Natural killer cell (primary cell): ENCODE measurements at places on chromosomes 2 and 18. TPM values are rescaled to one million over a fixed set of nuclear protein-coding genes. Genes with fewer than 3 reads are reported as not detected.

- no peak overlapping the region for H3K27ac ChIP-seq
- DNase-seq = no peak
- no peaks in the 10 kb centered on the region for H3K4me1 ChIP-seq
- no peak overlapping the region for H3K4me3 ChIP-seq
Measured at GRCh38 chr2:86482034-86482433, 40.9 kb downstream of the KDM3A start.

DNA sequence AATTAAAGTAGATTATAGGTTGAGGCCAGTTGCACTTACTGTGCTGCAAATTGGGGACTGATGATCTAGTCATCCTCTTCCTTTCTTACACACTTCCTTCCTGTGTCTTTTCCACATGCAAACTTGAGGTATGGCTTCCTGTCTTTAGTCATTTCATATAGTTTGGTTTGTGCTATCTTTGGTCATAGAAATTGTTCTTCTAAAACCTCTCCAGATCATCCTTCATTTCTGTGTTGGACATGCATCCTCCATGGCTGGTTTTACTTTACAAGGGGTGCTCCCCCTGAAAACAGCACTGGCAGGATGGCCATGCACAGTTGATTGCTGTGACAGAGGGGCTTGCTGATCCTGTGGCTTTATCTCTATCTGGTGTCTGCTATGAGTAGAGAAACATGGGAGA lies 36.5 kb downstream of the MGAT5 start:
- no peak overlapping the region for H3K4me3 ChIP-seq
- H3K27ac ChIP-seq = peak overlapping the region; percentile 4
- peaks cover 32% of the 10 kb centered on the region for H3K4me1 ChIP-seq

DNA sequence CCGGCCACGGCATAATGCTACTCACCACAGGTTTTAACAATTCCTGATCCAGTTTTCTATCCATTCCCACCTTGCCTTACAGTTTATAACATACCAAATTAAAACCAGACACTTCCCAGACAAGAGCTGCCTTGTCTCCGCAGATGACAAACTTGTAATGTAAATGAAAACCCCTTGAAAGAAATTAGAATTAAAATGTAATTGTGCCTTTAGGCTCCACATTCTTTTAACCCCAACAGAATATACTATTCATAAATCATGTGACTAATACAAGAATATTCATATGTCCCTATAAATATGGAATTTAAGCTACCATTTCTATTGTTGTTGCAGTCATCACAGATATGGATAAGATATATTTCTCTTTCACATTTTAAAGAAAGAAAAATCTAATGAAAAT lies 69.9 kb upstream of the ZBTB14 start:
- DNase-seq = no peak
- no peak overlapping the region for H3K27ac ChIP-seq
- H3K4me1 ChIP-seq = no peaks in the 10 kb centered on the region
- no peaks in the 10 kb centered on the region for H3K36me3 ChIP-seq
- peaks cover 2% of the 10 kb centered on the region for H3K27me3 ChIP-seq

The LIMS2 gene
- not detected for total RNA-seq

GRCh38 chr2:199798831-199799580 lies 52.0 kb downstream of the FTCDNL1 start:
- H3K4me1 ChIP-seq = no peaks in the 10 kb centered on the region
- H3K36me3 ChIP-seq = no peaks in the 10 kb centered on the region
- no peaks in the 10 kb centered on the region for H3K27me3 ChIP-seq
- H3K4me3 ChIP-seq = no peak overlapping the region

- no peak overlapping the region for H3K4me3 ChIP-seq
- DNase-seq = no peak
- H3K27me3 ChIP-seq = no peaks in the 10 kb centered on the region
- no peaks in the 10 kb centered on the region for H3K36me3 ChIP-seq
- peak overlapping the region; percentile 15 for H3K27ac ChIP-seq
Measured at GRCh38 chr2:25334482-25334881, 7.2 kb downstream of the DNMT3A start.

The IL18RAP gene
- 136 TPM for total RNA-seq

GRCh38 chr2:204346906-204347305 lies 198.4 kb upstream of the PARD3B start:
- no peaks in the 10 kb centered on the region for H3K4me1 ChIP-seq
- H3K27ac ChIP-seq = no peak overlapping the region
- no peak for DNase-seq

GRCh38 chr2:25347205-25347815 lies 5.6 kb upstream of the DNMT3A start:
- H3K4me1 ChIP-seq = peaks cover 9% of the 10 kb centered on the region
- no peaks in the 10 kb centered on the region for H3K36me3 ChIP-seq
- no peak overlapping the region for H3K27ac ChIP-seq
- no peak for DNase-seq
- H3K4me3 ChIP-seq = no peak overlapping the region

The RALB gene
- 21.0 TPM for total RNA-seq

The GPR39 gene
- not detected for total RNA-seq

GRCh38 chr18:21218862-21219261 lies 23.2 kb upstream of the GREB1L start:
- DNase-seq = no peak
- no peak overlapping the region for H3K27ac ChIP-seq
- no peaks in the 10 kb centered on the region for H3K4me1 ChIP-seq
- no peaks in the 10 kb centered on the region for H3K36me3 ChIP-seq
- H3K27me3 ChIP-seq = no peaks in the 10 kb centered on the region

DNA sequence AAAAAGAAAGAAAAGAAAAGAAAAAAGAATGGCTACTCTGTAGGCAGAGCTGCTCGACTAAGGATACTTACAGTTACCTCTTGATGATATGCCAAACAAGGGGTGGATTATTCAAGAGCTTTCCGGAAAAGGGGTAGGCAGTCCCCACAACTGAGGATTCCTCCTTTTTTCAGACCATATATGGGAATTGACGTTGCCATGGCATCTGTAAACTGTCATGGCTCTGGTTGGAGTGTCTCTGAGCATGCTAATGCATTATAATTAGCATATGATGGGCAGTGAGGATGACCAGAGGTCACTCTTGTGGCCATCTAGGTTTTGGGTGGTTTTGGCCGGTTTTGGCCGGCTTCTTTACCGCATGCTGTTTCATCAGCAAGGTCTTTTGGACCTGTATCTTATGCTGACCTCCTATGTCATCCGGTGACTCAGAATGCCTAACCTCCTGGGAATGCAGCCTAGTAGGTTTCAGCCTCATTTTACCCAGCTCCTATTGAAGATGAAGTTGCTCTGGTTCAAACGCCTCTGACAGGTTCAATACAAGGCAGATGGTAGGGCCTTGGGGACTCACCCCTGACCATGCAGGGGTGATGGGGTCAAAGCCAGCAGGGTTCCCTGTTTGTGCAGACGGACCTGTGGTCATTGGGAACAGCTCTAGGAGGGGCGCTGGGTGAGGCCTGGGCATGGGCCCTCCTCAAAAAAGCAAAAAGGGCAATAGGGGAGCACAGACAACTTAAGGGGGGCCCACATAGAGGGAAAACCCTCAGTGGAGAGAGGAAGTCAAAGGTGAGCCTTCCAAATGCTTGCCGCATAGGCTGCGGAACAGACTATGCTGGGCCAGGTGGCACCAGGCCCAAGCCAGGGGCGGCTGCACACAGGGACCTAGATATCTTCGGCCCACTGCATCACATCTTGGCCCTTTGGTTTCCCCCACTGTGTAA lies 251.2 kb upstream of the RAB6C start:
- H3K27me3 ChIP-seq = no peaks in the 10 kb centered on the region
- no peak overlapping the region for H3K27ac ChIP-seq
- H3K36me3 ChIP-seq = no peaks in the 10 kb centered on the region
- DNase-seq = no peak

DNA sequence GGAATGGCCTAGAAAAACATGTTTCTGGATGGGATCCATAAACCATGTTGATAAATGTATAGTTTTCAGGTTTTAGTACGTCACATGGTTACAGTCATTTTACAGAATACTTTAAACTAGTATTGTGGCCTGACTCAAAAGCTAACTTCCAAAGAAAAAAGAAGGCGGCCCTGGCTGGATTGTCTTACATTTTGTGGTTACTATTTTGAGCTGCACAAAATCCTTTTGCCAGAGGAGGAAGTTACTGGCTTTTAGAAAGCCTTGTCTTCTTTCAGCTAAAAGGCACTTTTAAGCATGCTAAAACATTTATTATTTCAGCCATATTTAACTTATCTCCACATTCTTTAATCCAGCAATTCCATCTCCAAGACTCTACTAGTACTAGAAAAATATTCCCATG lies 227.9 kb downstream of the CDH2 start:
- H3K36me3 ChIP-seq = no peaks in the 10 kb centered on the region
- no peaks in the 10 kb centered on the region for H3K4me1 ChIP-seq
- no peak for DNase-seq

The FAM110C gene
- total RNA-seq = 8.5 TPM

The KCNE4 gene
- total RNA-seq = not detected

The TSN gene
- total RNA-seq = 62.5 TPM

DNA sequence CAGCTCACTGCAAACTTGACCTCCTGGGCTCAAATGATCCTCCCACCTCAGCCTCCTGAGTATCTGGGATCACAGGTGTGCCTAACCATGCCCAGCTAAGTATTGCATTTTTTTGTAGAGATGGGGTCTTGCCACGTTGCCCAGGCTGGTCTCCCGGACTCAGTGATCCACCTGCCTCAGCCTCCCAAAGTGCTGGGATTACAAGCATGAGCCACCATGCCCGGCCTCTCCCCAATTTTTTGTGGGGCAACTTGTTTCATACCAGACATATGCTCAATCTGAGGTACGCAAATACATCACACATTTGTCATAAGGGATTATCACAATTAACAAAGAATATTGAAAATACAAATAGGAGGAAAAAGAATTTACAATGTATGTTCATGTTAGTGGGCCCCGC lies 27.7 kb downstream of the LGALSL start:
- H3K36me3 ChIP-seq = no peaks in the 10 kb centered on the region
- no peaks in the 10 kb centered on the region for H3K4me1 ChIP-seq
- no peak overlapping the region for H3K27ac ChIP-seq
- no peak overlapping the region for H3K4me3 ChIP-seq
- no peaks in the 10 kb centered on the region for H3K27me3 ChIP-seq
- DNase-seq = no peak

DNA sequence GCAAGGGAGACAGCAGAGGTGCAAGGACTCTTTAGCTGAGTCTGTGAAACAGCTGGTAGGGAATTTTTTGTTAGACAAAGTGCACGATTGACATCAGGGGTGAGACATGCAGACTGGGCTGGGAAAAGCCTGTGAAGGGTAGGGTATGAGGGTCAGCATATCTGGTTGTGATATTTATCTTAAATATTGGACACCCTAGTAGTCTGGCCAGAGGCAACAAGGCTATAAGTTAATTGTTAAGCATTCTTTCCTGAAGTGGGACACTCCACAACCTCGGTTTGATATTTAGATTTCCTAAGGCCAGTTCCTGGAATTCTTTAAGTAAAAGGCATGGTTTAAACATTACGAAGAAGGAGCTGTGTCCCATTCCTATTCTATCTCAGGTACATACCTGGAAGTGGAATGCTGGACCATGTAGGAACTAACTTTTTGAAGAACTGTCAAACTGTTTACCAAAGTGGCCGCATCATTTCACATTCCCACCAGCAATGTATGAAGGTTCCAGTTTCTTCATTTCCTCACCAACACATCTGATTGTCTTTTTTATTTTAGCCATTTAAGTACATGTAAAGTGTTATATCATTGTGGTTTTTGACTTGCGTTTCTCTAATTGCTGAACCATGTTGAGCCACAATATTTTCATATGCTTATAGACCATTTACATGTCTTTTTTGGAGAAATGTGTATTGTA lies 22.5 kb downstream of the EHBP1 start:
- no peak for DNase-seq
- H3K27me3 ChIP-seq = no peaks in the 10 kb centered on the region

DNA sequence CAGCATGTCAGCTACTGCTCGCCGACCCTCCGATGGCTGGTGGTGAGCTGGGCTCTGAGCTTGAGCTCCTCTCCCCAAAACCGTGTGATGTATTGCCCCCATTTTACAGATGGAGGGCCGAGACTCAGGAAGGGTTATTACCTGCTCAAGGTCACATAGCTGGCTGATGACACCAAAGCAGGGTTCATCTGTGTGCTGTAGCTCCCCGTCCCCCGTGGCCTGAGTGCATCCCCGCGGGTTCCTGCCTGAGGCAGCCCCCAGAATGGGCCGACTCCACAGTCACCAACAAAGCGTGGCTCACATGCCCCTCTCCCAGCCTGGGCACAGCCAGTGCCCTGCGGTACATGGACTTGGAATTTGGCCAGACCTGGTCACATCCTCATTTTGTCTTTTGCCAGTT lies 198.6 kb downstream of the TFCP2L1 start:
- H3K36me3 ChIP-seq = no peaks in the 10 kb centered on the region
- DNase-seq = no peak
- H3K27ac ChIP-seq = no peak overlapping the region
- H3K27me3 ChIP-seq = no peaks in the 10 kb centered on the region
- H3K4me3 ChIP-seq = no peak overlapping the region
- H3K4me1 ChIP-seq = no peaks in the 10 kb centered on the region

GRCh38 chr2:80869858-80870438 lies 565.4 kb upstream of the LRRTM1 start:
- H3K36me3 ChIP-seq = no peaks in the 10 kb centered on the region
- no peak overlapping the region for H3K4me3 ChIP-seq
- no peaks in the 10 kb centered on the region for H3K4me1 ChIP-seq
- no peaks in the 10 kb centered on the region for H3K27me3 ChIP-seq

The CPO gene
- not detected for total RNA-seq

The VIT gene
- 1.4 TPM for total RNA-seq

DNA sequence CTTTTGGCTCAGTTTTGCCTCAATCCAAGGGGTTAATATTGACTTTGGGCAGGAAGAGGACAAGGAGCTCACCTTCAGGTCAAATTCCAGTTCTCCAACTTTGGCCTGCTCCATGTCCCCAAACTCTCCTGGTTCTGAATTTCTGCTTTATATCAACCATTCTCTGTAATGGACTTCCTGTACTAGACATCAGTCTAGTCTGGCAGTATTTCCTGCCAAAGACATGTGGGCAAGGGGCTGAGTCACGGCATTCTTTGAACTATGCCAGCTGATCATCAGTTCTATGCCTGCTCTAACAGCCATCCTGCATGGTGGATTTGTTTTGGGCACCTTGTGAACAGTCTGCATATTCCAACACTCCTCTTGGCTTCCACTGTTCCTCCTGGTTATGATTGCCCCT lies 199.4 kb downstream of the ZEB2 start:
- no peaks in the 10 kb centered on the region for H3K27me3 ChIP-seq
- H3K36me3 ChIP-seq = no peaks in the 10 kb centered on the region
- DNase-seq = peak; percentile 28
- peak overlapping the region; percentile 32 for H3K27ac ChIP-seq

The C2orf76 gene
- total RNA-seq = 14.1 TPM

GRCh38 chr2:174051741-174052583 lies 86.8 kb upstream of the SP3 start:
- no peak overlapping the region for H3K27ac ChIP-seq
- H3K4me1 ChIP-seq = no peaks in the 10 kb centered on the region
- no peak overlapping the region for H3K4me3 ChIP-seq
- H3K36me3 ChIP-seq = no peaks in the 10 kb centered on the region
- no peak for DNase-seq

The SIGLEC15 gene
- total RNA-seq = not detected

The CRYGC gene
- total RNA-seq = not detected

DNA sequence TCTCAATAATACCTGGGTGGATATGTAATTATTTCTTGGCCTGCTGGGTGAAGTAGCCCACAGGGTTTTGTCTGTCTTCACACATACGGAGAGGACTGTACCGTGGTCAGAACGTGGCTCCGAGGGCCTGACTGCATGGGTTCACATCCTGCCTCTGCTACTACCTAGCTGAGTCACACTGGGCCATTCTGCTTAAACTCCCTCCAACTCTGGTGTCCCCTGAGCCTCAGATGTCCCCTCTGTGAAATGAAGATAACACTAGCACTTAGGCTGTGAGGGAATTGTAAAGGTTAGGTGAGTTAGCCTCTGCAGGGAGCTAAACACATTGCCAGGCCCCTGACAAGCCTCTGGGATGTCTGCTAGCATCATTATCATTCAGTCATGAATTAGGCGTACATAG lies 120.1 kb upstream of the NABP1 start:
- no peak overlapping the region for H3K27ac ChIP-seq
- no peak overlapping the region for H3K4me3 ChIP-seq
- H3K36me3 ChIP-seq = no peaks in the 10 kb centered on the region
- H3K4me1 ChIP-seq = no peaks in the 10 kb centered on the region
